Smooth muscle cell of the pulmonary artery (primary cell): ENCODE measurements at places on chromosomes 11 and 22. TPM values are rescaled to one million over a fixed set of nuclear protein-coding genes. Genes with fewer than 3 reads are reported as not detected.

The CD3D gene
- not detected in 2 replicates for total RNA-seq

The APOL5 gene
- 0.46 TPM in 1 of 2 replicates, not detected in the other for total RNA-seq

The OR52E8 gene
- total RNA-seq: 0.13 TPM in 1 of 2 replicates, not detected in the other

The CCDC117 gene
- total RNA-seq: 10.1 and 16.6 TPM in 2 replicates

The SPDYC gene
- total RNA-seq: not detected in 2 replicates

The XKR3 gene
- total RNA-seq: not detected in 2 replicates

The SC5D gene
- total RNA-seq: 54.4 and 66.0 TPM in 2 replicates
